SK-N-SH (cell line): ENCODE measurements at places on chromosomes 2 and 18.

DNA sequence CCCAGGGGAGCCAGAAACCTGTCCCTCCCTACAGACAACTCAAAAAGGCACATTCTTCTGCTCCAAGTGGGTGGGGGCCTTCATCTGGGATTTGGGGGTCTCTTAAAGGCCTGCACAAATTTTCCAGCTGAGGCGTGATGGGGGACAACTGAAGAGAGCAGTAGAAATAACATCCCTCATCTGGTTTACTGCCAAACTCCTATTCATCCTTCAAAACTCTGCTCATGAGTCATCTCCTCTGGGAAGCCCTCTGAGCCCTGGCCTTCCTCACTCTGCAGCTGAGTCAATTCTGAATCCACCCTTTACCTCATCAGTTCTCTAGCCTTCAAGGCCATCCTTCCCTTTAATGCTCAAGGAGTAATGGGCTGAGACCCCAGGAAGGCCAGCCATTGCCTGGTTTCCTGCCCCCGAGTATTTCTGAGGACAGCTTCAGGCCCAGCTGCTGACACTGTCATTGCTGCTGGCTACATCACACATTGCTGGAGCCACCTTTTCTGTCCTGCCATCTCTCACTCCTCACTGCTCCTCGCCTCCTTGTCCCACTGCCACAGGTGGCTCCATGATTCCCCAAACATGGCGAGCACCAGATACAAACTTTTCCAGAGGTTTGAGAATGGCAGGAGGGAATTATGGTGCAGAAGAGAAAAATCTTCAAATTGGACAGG is 32.2 kb upstream of the GLI2 start:
- no peak overlapping the region for H3K4me3 ChIP-seq
- H3K27ac ChIP-seq, result no peak overlapping the region
- H3K27me3 ChIP-seq, result no peaks in the 10 kb centered on the region
- no peaks in the 10 kb centered on the region for H3K36me3 ChIP-seq
- DNase-seq, result no peak
- no peaks in the 10 kb centered on the region for H3K4me1 ChIP-seq

- peak; percentile 94 for DNase-seq
- H3K4me3 ChIP-seq, result peak within 1 kb of the TSS; percentile 74
- H3K27ac ChIP-seq, result peak within 1 kb of the TSS; percentile 73
- H3K4me1 ChIP-seq, result peaks cover 9% of the 10 kb centered on the region
Measured at GRCh38 chr2:62505750-62506420, at the start of gene TMEM17. Gene TMEM17, minus strand, starts transcription at chr2:62506195. Its CDS starts 66 bp downstream, at chr2:62506129.

DNA sequence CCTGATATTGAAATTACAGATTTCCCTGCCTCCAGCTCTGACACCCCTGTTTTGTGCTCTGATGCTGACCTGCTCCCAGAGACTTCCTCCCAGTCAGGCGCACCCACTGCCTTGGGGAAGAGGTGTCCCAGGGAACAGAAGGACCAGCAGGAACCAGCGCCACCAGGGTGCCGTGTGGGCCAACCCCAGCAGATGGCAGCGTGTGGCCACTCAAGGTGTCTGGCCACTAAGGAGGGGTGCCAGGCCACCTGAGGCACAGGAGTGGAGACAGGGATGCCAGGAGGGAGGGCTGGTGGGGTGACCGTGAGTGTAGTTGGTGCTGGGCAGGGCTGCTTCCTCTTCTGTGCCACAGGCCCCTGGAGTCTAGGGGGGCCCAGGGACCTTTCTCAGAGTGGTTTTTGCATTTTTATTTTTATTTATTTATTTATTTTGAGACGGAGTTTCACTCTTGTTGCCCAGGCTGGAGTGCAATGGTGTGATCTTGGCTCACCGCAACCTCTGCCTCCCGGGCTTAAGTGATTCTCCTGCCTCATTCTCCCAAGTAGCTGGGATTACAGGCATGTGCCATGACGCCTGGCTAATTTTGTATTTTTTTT is 56.0 kb downstream of the TEX44 start:
- H3K36me3 ChIP-seq, result no peaks in the 10 kb centered on the region
- no peak overlapping the region for H3K4me3 ChIP-seq
- peaks cover 2% of the 10 kb centered on the region; the same call in 1 of the 2 replicates for H3K4me1 ChIP-seq
- H3K27me3 ChIP-seq, result no peaks in the 10 kb centered on the region
- H3K27ac ChIP-seq, result no peak overlapping the region

DNA sequence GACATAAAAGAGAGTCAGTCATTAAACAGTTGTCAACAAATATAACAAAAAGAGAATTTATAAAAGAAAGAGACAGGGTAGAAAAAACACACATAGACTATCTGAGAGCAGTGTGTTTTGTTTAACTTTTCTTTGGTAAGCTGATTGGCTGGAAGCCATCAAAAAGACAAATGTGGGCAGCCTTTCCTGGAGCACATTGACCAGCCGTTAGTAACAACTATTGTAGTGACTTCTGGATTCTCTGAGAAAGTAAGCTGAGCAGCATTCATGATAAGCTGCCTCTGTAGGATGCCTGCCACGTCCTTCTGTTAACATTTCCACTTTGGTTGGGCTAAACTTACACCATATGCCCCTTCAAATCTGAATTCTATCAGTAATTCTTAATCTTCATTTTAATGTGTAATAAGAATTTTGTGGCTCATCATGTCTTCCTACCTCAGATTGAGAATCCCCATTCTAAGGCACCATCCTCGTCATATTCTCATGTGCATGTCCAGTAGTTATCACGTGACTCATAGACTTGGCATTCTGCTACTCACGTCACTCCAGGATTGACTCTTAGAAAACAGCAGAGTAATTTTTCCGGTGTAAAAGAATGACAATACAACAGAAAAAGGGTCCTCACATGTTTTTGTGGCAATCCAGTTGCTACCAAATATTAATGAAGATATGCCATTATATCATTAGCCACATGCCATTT is 43.4 kb upstream of the DNAJC10 start:
- no peaks in the 10 kb centered on the region for H3K36me3 ChIP-seq
- no peaks in the 10 kb centered on the region for H3K27me3 ChIP-seq
- no peak overlapping the region for H3K4me3 ChIP-seq
